ENCODE measurements at places on chromosomes 7 and 10. TPM values are rescaled to one million over a fixed set of nuclear protein-coding genes. Genes with fewer than 3 reads are reported as not detected.

GRCh38 chr10:29508554-29509244 lies 126.1 kb downstream of the SVIL start:
- no peaks in the 10 kb centered on the region for H3K27me3 ChIP-seq
- DNase-seq: no peak
- peaks cover 26% of the 10 kb centered on the region for H3K36me3 ChIP-seq
- no peak overlapping the region for H3K4me3 ChIP-seq

DNA sequence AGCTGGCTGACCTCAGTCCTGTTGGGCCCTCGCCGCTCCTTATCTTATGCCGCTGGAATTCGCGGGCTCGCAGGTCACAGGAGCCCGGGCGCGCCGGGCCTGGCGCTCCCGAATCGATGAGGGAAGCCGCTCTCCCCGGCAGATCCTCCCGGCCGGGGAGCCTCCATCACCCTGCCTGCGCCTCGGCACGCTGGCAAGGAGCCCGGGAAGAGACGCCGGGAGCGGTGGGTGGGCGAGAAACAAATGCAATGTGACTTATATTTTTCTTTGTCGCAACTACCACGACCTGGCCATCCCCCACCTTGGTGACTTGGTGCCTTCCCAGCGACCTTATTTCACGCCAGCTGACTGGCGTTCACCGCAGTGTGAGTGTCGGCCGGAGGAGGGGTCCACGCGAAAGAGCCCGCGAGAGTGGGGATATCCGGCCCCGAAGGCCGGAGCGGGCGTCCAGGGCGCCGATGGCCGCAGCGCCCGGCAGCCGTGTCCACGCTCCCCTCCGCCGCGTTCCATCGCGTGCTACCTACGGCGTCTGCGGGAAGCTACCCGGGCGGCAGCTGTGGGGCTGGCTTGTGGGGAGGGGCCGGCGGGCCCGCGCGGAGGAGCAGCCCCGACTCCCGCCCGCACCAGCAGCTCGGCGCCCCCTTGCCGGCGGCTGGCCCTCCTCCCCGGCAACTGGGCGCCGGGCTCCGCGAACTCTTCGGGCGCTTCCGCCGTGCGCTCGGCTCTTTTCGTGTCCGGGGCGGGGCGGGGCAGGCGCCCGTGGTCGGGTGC lies 494 bp upstream of the BMPR1A start:
- H3K27ac ChIP-seq: peak overlapping the region; percentile 96
- peaks cover 5% of the 10 kb centered on the region for H3K4me1 ChIP-seq
- H3K27me3 ChIP-seq: no peaks in the 10 kb centered on the region
- H3K4me3 ChIP-seq: peak overlapping the region; percentile 78
- DNase-seq: peak; percentile 94
- H3K36me3 ChIP-seq: no peaks in the 10 kb centered on the region

- DNase-seq: peak; percentile 43
- no peaks in the 10 kb centered on the region for H3K27me3 ChIP-seq
- no peaks in the 10 kb centered on the region for H3K36me3 ChIP-seq
- no peaks in the 10 kb centered on the region for H3K4me1 ChIP-seq
Measured at GRCh38 chr7:2030475-2031450, 202.0 kb downstream of the MAD1L1 start.

DNA sequence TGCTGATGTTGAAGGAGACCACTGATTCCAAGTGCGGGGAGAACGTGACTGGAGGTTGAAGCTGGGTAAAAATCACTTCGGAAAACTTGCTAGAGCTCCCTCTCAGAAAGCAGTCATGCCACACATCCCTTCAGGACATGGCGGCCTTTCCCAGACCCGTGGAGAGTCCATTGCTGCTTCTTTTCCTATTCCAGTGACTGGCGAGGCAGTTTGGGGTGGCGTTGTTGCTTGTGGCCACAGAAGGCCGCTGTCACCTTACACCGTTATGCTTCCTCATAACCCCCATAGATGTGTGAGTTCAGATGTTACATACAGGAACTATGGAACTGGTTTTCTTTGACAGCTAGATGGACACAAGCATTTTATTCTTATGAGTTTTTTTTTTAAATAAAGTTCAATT lies 235.6 kb upstream of the POM121L12 start:
- DNase-seq: no peak
- H3K36me3 ChIP-seq: no peaks in the 10 kb centered on the region
- no peak overlapping the region for H3K27ac ChIP-seq

Gene FAM20C
- total RNA-seq: 46.4 TPM

DNA sequence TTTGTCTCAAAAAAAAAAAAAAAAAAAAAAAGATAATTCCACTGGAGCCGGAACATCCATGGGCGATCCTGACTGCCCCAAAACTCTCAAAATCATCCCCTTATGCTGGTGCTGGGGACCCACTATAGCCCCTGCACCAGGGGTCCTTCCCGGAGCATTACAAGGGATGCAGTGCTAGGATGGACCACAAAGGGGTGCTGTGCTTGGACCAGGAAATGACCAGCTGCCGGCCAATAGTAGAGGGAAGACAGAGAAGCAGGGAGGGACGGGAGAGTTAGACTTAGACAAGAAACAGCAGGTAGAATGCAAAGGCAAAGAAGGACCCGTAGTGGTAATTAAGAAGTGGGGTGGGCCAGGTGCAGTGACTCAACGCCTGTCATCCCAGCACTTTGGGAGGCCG lies 40.5 kb downstream of the RCC1L start:
- H3K36me3 ChIP-seq: no peaks in the 10 kb centered on the region
- no peaks in the 10 kb centered on the region for H3K27me3 ChIP-seq
- H3K27ac ChIP-seq: no peak overlapping the region
- no peaks in the 10 kb centered on the region for H3K4me1 ChIP-seq
- no peak overlapping the region for H3K4me3 ChIP-seq
- no peak for DNase-seq

DNA sequence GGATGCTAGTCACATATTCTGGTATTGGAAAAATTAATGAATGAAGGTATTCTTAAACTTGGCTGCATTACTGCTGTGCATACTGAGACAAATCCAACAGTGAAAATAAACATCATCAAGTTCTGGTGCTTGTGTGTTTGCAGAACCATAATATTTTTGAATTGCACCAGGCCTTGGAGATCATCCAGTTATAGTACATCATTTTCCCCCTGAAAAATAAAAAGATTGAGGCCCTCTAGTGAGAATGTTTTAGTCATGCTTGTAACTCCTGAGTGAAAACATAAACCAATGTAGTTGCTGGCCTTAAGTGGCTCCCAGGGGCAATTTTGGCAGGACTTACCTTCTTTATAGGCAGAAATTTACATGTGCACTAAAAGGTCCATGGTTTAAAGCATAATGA lies 218.8 kb upstream of the TMEM229A start:
- H3K27me3 ChIP-seq: no peaks in the 10 kb centered on the region
- no peaks in the 10 kb centered on the region for H3K36me3 ChIP-seq
- no peak overlapping the region for H3K4me3 ChIP-seq
- H3K4me1 ChIP-seq: no peaks in the 10 kb centered on the region
- no peak overlapping the region for H3K27ac ChIP-seq
- no peak for DNase-seq

DNA sequence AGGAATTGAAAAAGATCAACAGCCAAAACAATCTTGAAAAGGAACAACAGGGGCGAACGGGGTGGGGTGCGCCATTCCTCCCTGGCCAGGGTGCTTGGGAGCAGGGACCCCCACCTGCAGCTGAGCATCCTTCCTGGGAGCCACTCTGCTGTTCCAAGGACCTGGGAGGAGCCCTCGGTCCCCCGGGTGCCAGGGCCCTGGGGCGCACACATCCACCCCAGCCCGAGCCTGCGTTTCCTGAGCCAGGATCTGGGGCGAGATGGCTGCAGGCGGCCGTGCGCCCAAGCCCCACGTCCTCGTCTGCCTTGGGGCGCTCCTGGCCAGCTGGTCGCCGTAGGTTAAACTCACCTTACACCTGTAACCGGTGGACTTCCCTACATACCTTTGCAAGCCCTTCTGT lies 10.6 kb downstream of the AP3M1 start:
- no peak overlapping the region for H3K4me3 ChIP-seq
- H3K27ac ChIP-seq: no peak overlapping the region
- no peaks in the 10 kb centered on the region for H3K27me3 ChIP-seq
- H3K4me1 ChIP-seq: no peaks in the 10 kb centered on the region
- H3K36me3 ChIP-seq: peaks cover 37% of the 10 kb centered on the region
- no peak for DNase-seq

GRCh38 chr10:51907361-51907760 lies 208.0 kb upstream of the CSTF2T start:
- H3K27ac ChIP-seq: no peak overlapping the region
- H3K36me3 ChIP-seq: no peaks in the 10 kb centered on the region
- H3K27me3 ChIP-seq: no peaks in the 10 kb centered on the region
- DNase-seq: no peak
- no peaks in the 10 kb centered on the region for H3K4me1 ChIP-seq

Gene GSDME
- 145 TPM for total RNA-seq

DNA sequence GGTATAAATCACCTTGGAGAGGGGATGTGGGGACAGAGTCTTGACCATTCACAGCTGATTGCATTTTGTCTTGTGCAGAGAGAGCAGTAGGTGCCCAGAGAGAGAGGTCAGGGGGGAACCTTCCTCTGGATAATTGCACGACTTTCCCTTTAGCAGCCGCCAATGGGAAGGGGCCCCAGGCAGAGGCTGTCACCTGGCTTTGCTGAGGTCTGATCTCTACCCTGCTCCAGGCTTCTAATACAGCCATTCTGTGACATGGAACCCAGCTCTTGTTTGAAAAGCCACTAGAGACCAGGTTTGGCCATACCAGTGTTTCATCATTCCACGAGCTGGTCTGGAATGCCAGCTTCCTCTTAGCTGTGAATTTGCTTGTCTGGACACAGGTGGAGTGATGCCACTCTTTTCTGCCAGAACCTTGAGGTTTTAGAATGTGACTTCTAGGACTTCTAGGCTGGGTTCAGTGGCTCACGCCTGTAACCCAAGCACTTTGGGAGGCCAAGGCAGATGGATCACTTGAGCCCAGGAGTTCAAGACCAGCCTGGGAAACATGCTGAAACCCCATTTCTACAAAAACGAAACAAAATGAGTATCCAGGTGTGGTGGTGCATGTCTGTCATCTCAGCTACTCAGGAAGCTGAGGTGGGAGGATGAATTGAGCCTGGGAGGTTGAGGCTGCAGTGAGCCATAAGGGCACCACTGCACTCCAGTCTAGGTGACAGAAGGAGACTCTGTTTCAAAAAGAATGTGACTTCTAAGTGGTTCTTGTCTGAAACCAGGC lies 159.9 kb downstream of the CAMK1D start:
- DNase-seq: no peak
- H3K27me3 ChIP-seq: no peaks in the 10 kb centered on the region
- H3K4me3 ChIP-seq: no peak overlapping the region
- no peaks in the 10 kb centered on the region for H3K4me1 ChIP-seq
